Colonic mucosa (tissue), 4 donors: ENCODE measurements at places on chromosomes 6 and 20.

DNA sequence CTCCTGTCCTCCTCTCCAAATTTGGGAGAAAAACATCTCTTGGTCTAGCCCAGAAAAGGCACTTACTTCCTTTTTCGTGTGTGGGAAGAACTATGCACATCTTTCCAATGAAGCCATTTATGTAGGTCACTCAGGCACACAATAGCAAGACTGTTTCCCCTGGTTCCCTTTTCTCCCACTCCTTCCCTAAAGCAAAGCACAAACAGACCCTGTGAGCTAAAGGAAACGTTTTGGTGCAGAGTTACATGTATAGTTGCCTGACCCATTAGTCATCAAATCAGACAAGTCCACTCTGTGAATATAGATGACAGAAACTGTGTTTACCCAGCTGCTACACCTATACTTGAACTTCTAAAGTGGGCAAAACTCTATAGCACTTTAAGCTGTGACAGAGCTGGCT, 474.6 kb downstream of the COL12A1 start:
- DNase-seq = no peak

- DNase-seq = no peak
Observed at GRCh38 chr6:64197246-64197645, 561.6 kb downstream of the PHF3 start.

DNA sequence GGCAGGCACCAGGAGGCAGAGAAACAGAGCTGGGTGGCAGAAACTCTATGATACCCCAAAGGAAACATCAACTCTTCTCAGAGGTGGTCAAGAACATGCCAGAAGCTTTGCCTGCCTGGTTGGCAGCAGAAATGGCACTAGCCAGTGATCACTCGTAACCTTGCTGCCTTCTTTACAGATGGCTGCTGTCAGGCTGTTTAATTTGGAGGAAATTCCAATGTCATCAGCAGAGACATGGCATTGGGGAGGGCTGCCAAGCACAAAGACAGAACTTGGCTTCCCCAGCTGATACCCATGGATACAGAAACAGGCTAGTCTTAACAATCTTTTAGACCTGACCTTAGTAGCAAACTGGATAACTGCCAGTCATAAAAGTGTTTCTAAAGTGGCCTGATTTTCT, 153.6 kb downstream of the GMPR start:
- no peak for DNase-seq

DNA sequence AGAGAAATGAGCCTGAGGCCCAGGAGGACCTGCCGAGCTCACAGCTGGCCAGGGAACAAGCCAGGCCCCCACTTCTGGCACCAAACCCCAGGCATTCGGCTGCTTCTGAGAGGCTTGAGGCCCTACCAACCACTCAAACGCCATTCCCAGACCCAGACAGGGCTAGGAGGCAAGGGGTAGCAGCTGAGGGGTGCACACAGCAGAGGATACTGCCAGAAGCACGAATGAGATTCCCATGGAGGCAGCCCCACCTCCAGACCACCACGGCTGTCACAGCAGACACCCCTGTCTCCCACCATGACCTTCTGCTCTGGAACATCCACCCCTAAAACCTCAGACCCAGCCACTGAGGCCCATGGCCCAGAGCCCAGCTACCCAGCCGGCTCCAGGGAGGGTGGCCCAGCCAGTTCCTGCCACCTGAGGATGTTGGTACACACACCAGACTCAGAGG, 36.1 kb downstream of the NTSR1 start:
- no peak for DNase-seq

GRCh38 chr20:57317316-57317788, 12.3 kb upstream of the SPO11 start:
- DNase-seq = no peak

GRCh38 chr6:144353871-144354314, 68.8 kb downstream of the UTRN start:
- no peak for DNase-seq

DNA sequence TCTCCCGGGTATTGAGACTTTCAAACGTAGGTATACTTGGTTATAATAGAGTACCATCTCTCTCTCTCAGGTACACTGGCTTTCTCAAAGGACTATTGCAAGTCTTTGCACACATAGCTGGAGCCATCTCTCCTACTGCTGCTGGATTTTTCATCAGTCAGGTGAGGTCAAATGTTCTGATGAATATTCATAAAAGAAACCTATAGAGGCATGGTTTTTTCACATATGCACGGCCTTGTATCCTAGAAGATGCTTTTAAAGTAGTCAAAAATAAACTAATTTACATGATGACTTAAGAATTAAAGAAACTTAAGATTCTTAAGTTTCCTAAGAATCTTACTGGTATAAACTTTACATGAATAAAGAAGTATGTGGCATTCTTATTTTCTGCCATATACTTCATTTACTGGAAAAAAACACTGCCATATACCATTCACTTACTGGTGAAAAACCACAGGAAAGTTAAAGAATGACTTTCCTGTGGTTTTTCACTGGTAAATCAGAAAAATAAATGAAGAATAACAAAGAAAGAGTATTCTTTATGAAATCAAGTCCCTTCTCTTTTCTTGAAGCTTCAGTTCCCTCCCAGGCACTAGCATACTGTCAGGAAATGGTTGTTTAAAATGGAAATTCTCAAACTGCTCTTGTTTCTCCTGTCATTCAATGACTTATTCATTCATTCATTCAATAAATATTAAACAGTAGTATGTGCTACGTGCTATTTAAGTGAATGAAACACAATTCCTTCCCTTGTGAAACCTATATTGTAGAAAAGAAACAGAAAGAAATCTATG, 23.5 kb downstream of the SLC17A4 start:
- DNase-seq = no peak

- DNase-seq = no peak
Observed at GRCh38 chr6:13923527-13924145, 1.1 kb upstream of the RNF182 start.

- no peak for DNase-seq
Observed at GRCh38 chr20:34806255-34806654, 19.2 kb downstream of the NCOA6 start.

- no peak for DNase-seq
Observed at GRCh38 chr6:110581679-110582078, 105.3 kb upstream of the SLC22A16 start.

- no peak for DNase-seq
Observed at GRCh38 chr6:123323452-123324329, 313.1 kb downstream of the TRDN start.
